ENCODE measurements at places on chromosomes 6 and 20.
A peak's percentile ranks its signal among the peaks of the same experiment; 100 is the strongest.

DNA sequence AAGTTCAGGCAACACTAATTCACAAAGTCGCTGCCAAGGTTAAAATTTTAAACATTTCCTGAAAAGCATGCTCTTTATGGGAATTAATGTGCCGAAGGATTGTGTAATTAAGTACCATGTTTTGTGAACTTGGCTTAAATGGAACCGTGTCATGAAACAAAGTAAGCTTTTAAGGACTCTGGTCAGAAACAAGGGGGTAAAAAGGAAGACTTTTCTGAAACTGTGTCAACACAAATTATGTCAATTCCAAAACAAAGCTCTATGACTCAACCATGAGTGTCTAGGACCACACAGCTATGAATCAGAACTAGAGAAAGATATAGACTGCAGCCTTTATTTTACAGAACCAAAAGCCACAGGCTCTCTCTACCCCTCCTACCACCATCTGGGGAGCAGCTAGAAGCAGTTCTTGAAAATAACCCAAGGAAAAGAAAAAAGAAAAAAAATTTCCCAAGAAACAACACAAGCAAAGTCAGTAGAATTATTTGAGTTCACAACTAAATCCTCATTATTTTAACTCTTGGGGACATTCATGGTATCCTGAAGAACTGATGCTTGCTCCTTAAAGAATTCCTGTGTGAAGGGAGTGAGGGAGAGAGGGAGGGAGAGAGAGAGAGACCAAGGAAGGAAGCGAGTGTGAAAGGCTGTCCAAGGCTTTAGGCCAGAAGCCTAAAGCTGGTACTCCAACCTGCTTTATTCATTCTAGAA, 81.9 kb downstream of the ZMYND8 start:
- peak; percentile 88 for DNase-seq

DNA sequence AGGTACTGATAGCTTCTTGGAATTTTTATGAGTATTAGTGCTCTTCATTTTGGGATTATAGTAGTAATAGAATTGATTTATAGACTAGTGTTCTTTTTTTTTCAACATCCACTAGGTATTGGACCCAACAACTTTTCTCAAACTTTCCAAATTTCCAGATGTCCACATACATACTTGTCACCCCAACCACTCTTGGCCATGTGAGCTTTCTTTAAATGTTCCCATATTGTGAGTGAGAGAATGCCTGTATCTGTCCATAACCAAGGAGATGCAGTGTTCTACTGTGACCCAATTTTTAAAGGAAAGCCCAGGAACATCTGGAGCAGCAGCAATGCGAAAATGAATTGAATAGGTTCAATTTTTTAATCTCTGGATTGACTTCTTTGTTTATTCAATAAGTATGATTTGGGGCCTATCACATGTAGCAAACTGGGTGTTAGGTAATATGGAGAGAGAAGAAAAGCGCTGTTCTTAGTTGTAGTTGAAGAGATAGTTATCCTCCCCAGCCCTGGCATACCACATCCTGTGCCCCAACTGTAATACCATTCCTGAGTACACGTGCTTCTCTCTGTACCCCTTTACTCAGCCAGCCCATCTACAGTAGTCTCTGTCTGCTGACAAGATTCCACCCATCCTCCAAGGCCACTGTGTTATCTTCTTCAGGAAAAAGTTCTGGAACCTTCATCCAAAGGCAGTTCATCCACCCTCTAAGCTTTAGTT, 116.8 kb upstream of the SUPT3H start:
- DNase-seq: no peak

DNA sequence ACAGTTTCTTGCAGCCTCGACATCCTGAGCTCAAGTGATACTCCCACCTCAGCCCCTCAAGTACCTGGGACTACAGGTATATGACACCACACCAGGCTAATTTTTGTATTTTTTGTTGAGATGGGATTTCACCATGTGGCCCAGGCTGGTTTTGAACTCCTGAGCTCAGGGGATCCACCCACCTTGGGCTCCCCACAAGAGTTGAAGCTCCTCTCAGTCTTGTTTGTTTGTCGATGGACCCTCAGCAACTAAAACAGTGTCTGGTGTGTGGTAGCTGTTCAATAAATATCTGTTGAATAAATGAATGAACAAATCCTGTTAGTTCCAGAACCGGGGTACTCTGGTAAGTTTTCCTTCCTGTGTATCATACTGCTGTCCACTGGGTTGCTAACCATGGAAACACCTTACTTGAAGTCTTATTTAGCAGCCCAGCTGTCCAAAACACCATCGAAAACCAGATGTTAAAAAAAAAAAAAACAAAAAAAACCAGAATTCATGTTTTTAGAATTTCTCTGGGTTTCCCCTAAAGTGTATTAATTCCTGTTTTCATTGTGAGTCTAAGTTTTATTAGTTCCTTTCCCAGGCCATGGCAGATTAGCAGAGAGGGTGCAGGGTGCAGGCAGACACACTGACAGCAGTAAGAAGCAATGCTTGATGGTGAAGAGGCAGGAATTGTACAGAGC, 7.8 kb upstream of the EZR start:
- DNase-seq: no peak

GRCh38 chr20:9523636-9524035, 9.2 kb downstream of the LAMP5 start:
- no peak for DNase-seq

GRCh38 chr20:63345328-63346100, 15.6 kb downstream of the CHRNA4 start:
- DNase-seq: no peak

- DNase-seq: peak; percentile 6
Observed at GRCh38 chr6:133286765-133287164, 45.6 kb downstream of the EYA4 start.

GRCh38 chr6:123316733-123317323, 319.9 kb downstream of the TRDN start:
- DNase-seq: no peak

DNA sequence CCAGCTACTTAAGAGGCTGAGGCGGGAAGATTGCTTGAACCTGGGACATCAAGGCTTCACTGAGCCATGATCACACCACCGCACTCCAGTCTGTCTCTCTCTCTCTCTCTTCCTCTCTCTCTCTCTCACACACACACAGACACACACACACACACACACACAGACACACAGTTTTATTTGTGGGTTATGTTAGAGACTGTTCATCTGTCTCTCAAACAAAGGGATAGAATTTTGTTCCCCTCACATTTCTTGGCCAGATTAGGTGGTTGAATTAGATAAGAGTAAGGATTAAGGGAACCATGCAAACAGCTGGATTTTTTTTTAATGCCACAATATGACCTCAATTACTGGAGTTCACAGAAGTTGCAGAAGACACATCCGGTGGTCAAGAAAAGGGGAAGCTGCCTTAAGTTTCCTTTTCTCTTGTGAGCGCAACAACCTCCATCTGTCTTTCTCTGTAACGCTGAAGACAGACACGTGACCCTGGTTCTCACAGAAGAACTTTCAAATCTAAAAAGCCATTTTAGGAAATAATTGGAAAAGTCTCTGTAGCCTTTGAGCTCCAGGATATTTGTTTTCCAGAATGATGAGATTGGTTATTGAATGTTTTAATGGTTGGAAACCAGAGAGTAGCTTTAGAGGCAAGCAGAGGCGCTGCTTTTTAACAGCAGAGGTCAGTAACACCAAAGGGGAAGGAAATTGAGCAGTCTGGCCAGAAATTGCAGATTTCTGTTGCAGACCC, 32.9 kb upstream of the LGSN start:
- DNase-seq: peak; percentile 14

DNA sequence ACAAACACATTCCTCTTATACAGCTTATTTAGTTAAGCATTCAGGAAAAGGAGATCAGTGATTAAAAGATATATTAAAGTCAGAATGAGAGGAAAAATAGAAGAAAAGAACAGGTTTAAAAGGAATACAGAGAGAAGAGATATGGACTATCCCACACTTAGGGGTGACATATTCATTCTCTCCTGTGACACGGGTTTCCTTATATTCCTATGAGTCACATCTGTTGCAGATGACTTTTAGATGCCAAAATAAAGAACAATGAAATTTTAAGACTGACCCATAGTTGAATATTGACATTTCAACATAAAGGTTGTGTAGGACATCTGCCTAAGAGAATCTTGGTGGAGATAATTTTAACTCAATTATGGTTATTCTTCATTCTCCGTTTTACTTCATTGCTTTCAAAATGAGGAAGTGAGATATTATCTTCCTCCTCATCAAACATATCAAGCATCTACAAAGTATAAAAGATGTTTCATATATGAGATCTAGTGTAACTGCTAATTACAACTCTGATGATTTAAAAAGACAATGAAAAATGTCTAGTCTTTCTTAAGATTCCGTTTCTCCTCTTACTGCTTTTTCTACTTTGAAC, 1336.7 kb upstream of the CITED2 start:
- no peak for DNase-seq

GRCh38 chr20:3798908-3799248, 2.8 kb downstream of the CDC25B start:
- DNase-seq: no peak

GRCh38 chr6:56714982-56715456, 72.3 kb upstream of the DST start:
- peak; percentile 72 for DNase-seq

Measured in non-pigmented ciliary epithelial cell (primary cell).